ENCODE measurements at places on chromosomes 16 and 17.

- peaks cover 2% of the 10 kb centered on the region for H3K27me3 ChIP-seq
- no peak overlapping the region for H3K4me3 ChIP-seq
- H3K36me3 ChIP-seq = no peaks in the 10 kb centered on the region
- peaks cover 8% of the 10 kb centered on the region for H3K4me1 ChIP-seq
- no peak overlapping the region for H3K27ac ChIP-seq
Measured at GRCh38 chr16:751152-752006, 9.2 kb upstream of the MSLN start.

GRCh38 chr16:75550211-75550662 is 5.8 kb downstream of the TMEM231 start:
- H3K27ac ChIP-seq = no peak overlapping the region
- no peaks in the 10 kb centered on the region for H3K36me3 ChIP-seq
- peak; percentile 47 for DNase-seq
- no peaks in the 10 kb centered on the region for H3K27me3 ChIP-seq

GRCh38 chr16:72835086-72835485 is 212.8 kb downstream of the ZFHX3 start:
- no peaks in the 10 kb centered on the region for H3K36me3 ChIP-seq
- H3K27me3 ChIP-seq = no peaks in the 10 kb centered on the region
- DNase-seq = no peak
- no peak overlapping the region for H3K4me3 ChIP-seq
- no peak overlapping the region for H3K27ac ChIP-seq

DNA sequence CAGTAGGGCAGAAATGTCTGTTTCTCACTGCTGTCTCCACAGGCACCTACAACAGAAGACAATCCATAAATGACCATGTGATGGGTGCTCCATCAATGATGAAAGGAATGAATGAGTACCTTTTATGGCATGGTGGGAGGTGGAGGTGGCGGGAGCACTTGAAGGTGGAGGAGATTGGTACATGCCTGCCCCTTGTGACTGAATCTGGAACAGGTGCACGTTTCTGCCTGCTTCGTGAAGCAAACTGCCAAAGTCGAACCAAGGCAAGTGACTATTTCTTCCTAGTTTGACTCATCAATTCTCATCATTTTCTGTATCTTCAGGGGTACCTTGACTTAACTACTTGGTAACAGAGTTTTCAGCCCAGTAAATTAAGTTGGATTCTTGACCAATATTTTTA is 25.4 kb downstream of the CDRT15 start:
- DNase-seq = no peak
- H3K4me1 ChIP-seq = no peaks in the 10 kb centered on the region
- H3K27ac ChIP-seq = no peak overlapping the region
- H3K36me3 ChIP-seq = peaks cover 4% of the 10 kb centered on the region

- no peaks in the 10 kb centered on the region for H3K36me3 ChIP-seq
- no peak for DNase-seq
- H3K4me1 ChIP-seq = peaks cover 11% of the 10 kb centered on the region
- no peak overlapping the region for H3K4me3 ChIP-seq
- H3K27ac ChIP-seq = no peak overlapping the region
Measured at GRCh38 chr16:66278111-66278531, 88.4 kb upstream of the CDH5 start.

GRCh38 chr17:43403846-43404245 is 5.1 kb downstream of the ARL4D start:
- H3K4me1 ChIP-seq = peaks cover 43% of the 10 kb centered on the region
- DNase-seq = no peak
- no peak overlapping the region for H3K27ac ChIP-seq
- no peaks in the 10 kb centered on the region for H3K36me3 ChIP-seq
- H3K27me3 ChIP-seq = no peaks in the 10 kb centered on the region
- no peak overlapping the region for H3K4me3 ChIP-seq

- no peak for DNase-seq
- peaks cover 4% of the 10 kb centered on the region for H3K4me1 ChIP-seq
- H3K4me3 ChIP-seq = no peak overlapping the region
- H3K36me3 ChIP-seq = peaks cover 9% of the 10 kb centered on the region
- no peak overlapping the region for H3K27ac ChIP-seq
Measured at GRCh38 chr17:21299981-21300600, 15.6 kb downstream of the MAP2K3 start.

GRCh38 chr17:55420776-55421178 is 858 bp downstream of the MMD start:
- no peaks in the 10 kb centered on the region for H3K36me3 ChIP-seq
- H3K27me3 ChIP-seq = peaks cover 22% of the 10 kb centered on the region
- DNase-seq = no peak
- peak overlapping the region; percentile 91 for H3K4me3 ChIP-seq
- peaks cover 10% of the 10 kb centered on the region for H3K4me1 ChIP-seq

DNA sequence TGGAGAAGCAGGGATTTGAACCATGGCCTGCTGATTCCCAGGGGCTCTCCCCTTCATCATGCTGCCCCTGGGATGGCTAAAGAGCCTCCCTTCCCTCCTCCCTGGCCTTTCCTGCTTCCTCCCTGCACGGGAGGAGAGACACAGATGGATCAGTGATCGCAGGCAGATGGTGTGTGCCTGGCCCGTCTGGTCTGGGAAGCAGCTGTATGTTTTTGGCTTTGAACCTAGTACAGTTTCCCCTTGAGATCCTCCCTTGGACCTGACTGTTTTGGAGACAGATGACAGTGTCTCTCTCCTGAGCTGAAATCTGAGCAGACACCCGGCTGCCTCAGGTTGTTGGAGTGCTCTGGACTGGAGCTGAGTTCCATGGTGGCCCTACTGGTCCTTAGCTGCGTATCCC is 29.0 kb upstream of the ATP2C2 start:
- peaks cover 6% of the 10 kb centered on the region for H3K27me3 ChIP-seq
- H3K4me3 ChIP-seq = no peak overlapping the region
- no peaks in the 10 kb centered on the region for H3K36me3 ChIP-seq
- DNase-seq = no peak
- H3K27ac ChIP-seq = no peak overlapping the region

DNA sequence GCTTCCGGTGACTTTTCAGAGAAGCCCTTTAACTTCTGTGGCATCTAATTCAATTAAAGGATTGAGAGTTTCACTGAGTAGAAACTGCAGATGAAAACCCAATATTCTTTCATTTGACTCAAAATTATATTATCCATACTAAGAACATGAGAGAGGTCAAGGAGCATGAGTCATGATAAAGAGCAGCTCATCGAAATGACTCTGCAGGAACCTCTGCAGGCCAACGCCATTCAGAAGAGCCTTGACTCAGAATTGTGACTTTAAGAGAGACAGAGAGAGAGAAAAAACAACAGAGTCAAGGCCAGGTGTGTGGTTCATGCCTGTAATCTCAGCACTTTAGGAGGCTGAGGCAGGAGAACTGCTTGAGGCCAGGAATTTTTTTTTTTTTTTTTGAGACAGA is 417.2 kb upstream of the XYLT1 start:
- H3K27me3 ChIP-seq = no peaks in the 10 kb centered on the region
- no peak overlapping the region for H3K4me3 ChIP-seq
- DNase-seq = no peak
- H3K4me1 ChIP-seq = no peaks in the 10 kb centered on the region

- H3K4me1 ChIP-seq = peaks cover 43% of the 10 kb centered on the region
- H3K27me3 ChIP-seq = no peaks in the 10 kb centered on the region
- no peaks in the 10 kb centered on the region for H3K36me3 ChIP-seq
- H3K27ac ChIP-seq = no peak overlapping the region
Measured at GRCh38 chr17:27381007-27381501, 75.2 kb upstream of the KSR1 start.

DNA sequence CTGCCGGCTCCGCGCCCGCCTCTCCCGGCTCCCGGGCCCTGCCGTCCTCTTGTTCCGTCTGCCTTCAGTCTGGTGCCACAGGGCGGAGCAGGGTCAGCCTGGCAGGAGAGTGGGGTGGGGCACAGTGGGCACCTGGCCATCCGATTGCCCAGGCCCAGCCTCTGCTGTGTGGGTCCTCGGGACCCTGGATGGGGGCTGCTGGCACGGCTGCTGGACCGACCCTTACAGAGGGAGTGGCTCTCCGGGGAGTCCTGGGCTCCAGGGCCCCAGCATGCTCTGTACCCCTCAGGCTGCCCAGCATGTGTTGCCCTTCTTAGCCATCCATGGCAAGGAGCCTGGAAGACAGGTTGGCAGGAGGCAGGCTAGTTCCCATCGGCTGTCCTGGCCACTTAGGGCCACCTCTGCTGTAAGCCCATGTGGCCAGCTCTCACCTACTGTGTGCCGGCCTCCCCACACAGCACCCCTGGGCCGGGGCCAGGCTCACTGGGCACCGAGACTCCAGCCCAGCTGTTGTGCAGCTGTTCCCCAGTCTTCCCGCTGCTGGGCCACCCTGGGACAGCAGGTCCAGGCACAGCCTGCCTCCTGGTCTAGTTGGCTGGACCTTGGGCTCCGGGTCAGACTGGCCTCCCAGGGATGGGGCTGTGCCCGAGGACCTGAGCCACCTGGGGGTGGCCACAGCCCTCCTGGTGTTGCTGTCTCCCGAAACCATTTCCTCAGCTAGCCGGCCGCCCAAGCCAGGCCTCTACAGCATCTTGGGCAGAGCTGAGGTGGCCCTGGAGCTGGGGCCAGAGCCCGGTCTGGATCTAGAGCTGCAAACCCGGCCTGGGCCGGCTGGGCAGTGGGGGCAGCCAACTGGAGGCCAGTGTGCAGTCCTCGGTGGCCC is 24.9 kb downstream of the BAHCC1 start:
- H3K4me1 ChIP-seq = peaks cover 73% of the 10 kb centered on the region
- H3K27me3 ChIP-seq = no peaks in the 10 kb centered on the region
- H3K27ac ChIP-seq = peak overlapping the region; percentile 62
- no peaks in the 10 kb centered on the region for H3K36me3 ChIP-seq

DNA sequence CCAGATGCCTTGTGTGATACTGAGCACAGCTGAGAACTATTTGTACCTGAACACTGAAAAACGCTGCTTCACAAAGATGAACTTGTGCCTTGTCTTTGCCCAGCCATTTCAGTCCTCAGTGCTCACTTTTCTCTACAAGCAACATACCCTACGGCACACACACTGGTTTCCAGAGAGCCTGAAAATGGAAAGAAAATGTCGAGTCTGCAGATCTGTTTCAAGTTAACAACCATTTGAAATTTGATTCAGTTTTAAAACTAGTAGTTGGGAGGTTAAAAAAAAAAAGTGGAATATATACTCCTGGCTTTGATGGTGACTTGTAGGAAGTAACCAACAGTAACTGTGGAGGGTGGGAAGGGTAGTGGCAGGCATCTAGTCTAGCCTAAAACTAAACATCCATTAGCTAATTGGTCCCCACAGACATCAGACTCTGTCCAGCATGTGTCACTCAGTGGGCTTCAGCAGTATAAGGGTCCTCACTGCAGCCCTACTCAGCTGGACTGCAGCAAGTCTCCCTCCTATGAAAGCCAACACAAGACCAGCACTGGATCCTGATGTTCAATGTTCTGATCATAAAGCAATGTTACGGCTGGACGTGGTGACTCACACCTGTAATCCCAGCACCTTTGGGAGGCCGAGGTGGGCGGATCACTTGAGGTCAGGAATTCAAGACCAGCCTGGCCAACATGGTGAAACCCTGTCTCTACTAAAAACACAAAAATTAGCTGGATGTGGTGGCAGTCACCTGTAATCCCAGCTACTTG is 27.1 kb downstream of the ERN1 start:
- H3K27ac ChIP-seq = no peak overlapping the region
- no peak overlapping the region for H3K4me3 ChIP-seq
- DNase-seq = no peak
- no peaks in the 10 kb centered on the region for H3K4me1 ChIP-seq
- no peaks in the 10 kb centered on the region for H3K27me3 ChIP-seq

GRCh38 chr16:57946181-57946801 is 24.6 kb downstream of the CNGB1 start:
- no peak for DNase-seq
- no peaks in the 10 kb centered on the region for H3K4me1 ChIP-seq
- H3K4me3 ChIP-seq = no peak overlapping the region
- H3K36me3 ChIP-seq = no peaks in the 10 kb centered on the region
- peaks cover 15% of the 10 kb centered on the region for H3K27me3 ChIP-seq

DNA sequence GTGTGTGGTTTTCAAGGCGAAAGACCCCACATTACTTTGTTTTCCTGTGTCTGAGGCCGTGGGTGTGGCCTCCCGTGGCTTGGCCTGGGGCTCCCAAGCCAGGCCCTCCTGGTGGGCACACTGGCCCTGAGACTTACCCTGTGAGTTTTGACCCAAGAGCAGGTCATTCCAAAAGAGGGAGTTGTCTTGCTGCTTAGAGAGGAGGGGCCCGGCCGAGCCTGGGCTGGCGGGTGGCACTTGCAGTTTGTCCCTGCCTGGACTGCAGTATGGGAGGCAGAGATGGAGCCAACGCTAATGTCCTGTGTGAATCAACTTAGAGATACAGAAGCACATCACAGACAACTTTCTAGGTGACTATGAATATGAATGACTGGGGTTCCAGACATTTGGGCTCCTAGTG is 22.7 kb downstream of the PLEKHG4 start:
- H3K4me1 ChIP-seq = peaks cover 1% of the 10 kb centered on the region
- no peak overlapping the region for H3K4me3 ChIP-seq
- DNase-seq = no peak
- no peaks in the 10 kb centered on the region for H3K27me3 ChIP-seq
- no peaks in the 10 kb centered on the region for H3K36me3 ChIP-seq

Data from astrocyte (in vitro differentiated cells and primary cell).